Amygdala (tissue), 56 donors: ENCODE measurements at places on chromosomes 1 and 21.

DNA sequence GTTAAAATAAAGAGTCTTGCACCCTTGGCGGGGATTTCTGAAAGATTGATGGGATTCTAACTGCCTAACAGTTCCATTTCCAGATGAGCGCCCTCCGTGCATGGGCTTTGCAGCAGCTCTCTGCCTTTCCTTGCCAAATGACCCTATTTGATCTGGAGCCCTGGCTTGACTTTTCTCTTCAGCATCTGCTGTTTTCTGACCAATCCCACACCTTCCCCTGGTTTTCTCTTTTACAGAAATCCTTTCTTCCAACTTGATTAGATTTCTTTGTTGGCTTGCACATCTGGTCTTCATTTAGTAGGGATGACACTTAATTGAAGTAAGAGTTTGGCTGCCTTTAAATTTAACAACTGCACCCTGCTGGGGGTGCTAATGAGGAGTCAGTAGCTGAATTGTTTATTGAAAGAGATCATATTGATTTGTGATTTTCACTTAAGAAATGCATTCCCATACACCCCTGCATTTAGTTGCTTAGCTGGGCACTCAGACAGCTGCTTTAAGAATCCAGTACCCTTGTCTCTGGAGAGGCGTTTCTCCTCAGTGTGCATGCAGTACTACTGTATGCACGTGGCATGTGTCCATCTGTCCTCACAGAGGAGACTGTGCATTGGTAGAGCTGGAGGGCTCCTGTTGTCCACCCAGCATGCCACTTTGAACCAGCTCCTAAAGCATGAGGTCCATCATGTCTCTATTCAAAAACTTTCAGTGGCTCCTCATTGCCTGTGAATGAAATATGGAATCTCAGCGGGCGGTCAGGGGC lies 99.7 kb downstream of the NOS1AP start:
- DNase-seq, result no peak

DNA sequence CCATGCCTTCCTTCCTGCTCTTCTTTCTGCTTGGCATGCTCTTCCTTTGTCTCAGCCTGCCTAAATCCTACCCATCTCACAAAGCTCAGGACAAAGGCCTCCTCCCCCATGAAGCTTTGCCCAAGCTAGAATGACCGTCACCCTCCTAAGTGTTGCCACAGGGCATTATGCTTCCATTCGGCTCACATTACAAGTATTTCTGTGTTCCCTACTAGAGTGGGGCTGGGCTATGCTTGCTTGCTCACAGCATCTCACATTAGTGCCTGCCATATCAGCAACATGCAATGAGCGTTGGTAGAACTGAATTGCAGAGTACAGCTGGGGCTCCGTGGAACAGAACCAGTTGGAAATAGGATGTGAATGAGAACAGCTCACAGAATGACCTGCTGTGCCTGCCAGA lies 82.8 kb downstream of the CD58 start:
- DNase-seq, result no peak

DNA sequence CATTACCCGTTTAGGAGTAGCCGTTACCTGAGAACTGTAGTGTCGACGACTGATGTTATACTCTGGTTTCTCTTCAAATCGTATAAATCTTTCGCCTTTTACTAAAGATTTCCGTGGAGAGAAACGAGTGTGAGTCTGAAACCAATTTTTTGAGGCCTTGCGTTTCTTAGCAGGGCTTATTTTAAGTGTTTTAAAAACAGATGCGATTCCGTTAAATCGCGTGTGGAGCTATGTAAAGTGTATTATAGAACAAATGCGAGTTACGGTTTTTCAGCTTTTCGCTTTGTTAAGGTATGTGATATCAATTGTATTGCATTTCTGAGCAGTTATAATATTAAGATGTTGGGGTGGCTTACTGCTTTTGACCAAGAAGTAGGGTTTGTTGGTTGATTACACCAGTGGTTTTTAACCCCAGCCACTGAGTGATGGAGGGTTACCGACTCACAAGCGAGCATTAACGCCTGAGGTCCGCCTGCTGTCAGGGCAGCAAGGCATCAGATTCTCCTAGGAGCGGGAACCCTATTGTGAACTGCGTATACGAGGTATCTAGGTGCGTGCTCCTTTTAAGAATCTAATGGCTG lies 18.0 kb downstream of the KIAA2013 start:
- no peak for DNase-seq

- DNase-seq, result no peak
These were observed 6.5 kb upstream of the BARHL2 start for GRCh38 chr1:90723590-90724108.

DNA sequence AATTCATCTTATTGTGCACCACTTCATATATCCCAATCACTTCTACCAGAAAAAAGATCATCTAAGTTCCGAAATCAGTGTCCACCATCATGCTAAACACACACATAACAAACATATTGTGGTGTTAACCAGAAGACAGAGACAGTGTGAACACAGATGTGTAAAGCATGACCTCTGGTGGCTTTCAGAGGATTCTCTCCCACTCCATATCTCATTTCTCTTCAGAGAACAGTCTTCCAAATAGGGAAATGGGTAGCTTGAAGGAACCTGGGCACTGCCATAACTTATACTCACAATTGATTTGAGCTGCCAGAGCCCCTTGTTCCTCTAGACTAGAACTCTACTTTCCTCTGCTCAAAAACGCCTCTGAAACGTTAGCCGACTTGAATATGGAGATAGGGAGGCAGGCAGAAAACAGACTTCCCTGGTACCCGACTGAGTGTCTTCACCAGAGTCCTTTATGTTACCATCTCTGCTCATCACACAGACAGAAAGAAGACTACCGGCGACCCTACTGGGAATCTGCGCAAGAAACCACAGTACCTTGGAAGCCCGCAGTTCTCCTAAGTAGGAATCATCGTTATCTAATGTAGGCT lies 1.8 kb upstream of the ELAPOR1 start:
- no peak for DNase-seq
